ENCODE measurements at places on chromosomes 3 and 15. TPM values are rescaled to one million over a fixed set of nuclear protein-coding genes. Genes with fewer than 3 reads are reported as not detected.

The ANKUB1 gene
- not detected for total RNA-seq

The TRPM1 gene
- not detected for total RNA-seq

The ZMYND10 gene
- total RNA-seq = 1.1 TPM

The DPPA2 gene
- not detected for total RNA-seq

The NEO1 gene
- total RNA-seq = 40.9 TPM

The TUBGCP5 gene
- total RNA-seq = 14.4 TPM

The LTK gene
- 1.0 TPM for total RNA-seq

The EPHB1 gene
- total RNA-seq = 1.6 TPM

DNA sequence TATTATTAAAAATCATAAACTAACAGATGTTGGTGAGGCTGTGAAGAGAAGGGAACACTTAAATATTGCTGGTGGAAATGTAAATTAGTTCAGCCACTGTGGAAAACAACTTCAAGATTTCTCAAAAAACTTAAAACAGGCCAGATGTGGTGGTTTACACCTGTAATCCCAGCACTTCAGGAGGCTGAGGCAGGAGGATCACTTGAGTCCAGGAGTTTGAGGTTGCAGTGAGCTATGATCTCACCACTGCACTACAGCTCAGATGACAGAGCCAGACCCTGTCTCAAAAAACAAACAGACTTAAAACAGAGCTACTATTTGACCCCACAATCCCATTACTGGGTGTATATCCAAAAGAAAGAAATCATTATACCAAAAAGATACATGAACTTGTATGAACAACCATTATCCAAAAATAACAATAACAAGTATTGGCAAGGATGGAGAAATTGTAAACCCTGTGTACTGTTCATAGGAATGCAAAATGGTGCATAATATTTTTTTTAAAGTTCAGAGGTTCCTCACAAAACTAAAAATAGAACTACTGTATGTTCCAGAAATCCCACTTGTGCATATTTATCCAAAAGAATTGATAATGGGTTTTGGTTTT is 25.5 kb downstream of the ZNF148 start:
- H3K27me3 ChIP-seq = no peaks in the 10 kb centered on the region
- H3K4me3 ChIP-seq = no peak overlapping the region
- peak overlapping the region; percentile 79 for H3K27ac ChIP-seq
- peaks cover 50% of the 10 kb centered on the region for H3K4me1 ChIP-seq
- DNase-seq = no peak

- no peak overlapping the region for H3K4me3 ChIP-seq
- no peaks in the 10 kb centered on the region for H3K36me3 ChIP-seq
- H3K27me3 ChIP-seq = peaks cover 8% of the 10 kb centered on the region
Observed at GRCh38 chr3:72659596-72659995, 188.6 kb downstream of the SHQ1 start.

DNA sequence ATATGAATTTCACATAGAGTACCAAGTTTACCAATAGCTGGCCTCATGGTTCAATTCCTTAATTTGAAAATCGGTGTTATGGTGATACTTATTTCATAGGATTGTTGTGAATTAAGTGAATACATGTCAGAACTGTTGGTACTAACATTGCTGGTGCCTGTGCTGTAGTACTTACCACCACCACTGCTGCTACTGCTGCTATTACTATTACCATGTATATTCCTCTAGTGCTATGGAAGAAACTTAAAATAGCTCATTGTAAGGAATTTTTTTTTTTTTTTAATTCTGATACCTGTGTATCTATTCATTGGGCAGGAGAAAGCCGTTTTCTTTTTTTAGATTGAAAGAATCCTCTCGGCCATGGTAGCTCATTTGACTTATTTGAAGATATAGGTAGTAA is 3.6 kb downstream of the FYTTD1 start:
- peaks cover 38% of the 10 kb centered on the region for H3K4me1 ChIP-seq
- no peak overlapping the region for H3K4me3 ChIP-seq
- no peaks in the 10 kb centered on the region for H3K27me3 ChIP-seq
- H3K27ac ChIP-seq = peak overlapping the region; percentile 54
- H3K36me3 ChIP-seq = no peaks in the 10 kb centered on the region

DNA sequence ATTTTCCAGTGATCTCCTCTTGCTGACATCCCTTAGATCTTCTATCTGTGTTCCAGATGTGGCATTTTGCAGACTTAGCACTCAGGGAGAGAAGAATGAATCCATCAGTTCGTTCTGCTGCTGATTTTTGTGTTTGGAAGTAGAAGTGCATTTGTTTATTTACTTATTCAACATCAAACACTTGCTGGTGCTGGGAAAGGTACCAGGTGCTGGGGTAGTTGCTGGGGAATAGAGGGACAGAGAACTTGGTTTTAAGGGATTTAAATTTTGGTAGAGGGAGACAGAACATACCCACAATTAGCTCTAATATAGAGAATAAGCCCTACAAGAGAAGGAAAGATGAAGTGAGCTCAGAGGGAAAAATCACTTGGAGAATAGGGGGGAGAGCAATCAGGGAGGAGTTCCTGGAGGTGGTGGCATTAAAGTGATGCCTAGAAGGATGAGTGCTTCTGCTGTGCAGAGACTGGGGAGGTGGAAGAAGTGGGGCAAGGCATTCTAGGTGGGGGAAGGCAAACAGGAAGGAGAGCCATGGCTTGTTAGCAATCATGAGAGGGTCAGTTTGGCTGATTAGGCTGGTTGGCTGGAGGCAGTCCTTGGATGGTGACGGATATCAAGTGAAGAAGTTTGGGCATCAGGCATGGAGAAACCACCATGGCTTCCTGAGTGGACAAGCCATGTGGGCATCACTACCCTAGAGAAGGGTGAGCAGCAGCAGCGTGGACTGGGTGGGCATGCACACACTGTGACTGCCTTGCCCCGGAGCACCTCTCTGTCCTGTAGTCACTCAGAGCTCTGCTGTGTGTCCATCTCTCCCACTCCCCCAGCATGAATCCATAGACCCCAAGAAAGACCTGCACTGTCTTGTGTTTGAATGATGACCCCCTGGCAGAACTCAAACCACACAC is 197.3 kb downstream of the OPA1 start:
- no peak overlapping the region for H3K4me3 ChIP-seq
- H3K4me1 ChIP-seq = peaks cover 18% of the 10 kb centered on the region
- no peak overlapping the region for H3K27ac ChIP-seq
- H3K27me3 ChIP-seq = peaks cover 70% of the 10 kb centered on the region

- H3K4me1 ChIP-seq = peaks cover 35% of the 10 kb centered on the region
- H3K4me3 ChIP-seq = no peak overlapping the region
- DNase-seq = no peak
Observed at GRCh38 chr3:29454161-29454611, 173.3 kb downstream of the RBMS3 start.

DNA sequence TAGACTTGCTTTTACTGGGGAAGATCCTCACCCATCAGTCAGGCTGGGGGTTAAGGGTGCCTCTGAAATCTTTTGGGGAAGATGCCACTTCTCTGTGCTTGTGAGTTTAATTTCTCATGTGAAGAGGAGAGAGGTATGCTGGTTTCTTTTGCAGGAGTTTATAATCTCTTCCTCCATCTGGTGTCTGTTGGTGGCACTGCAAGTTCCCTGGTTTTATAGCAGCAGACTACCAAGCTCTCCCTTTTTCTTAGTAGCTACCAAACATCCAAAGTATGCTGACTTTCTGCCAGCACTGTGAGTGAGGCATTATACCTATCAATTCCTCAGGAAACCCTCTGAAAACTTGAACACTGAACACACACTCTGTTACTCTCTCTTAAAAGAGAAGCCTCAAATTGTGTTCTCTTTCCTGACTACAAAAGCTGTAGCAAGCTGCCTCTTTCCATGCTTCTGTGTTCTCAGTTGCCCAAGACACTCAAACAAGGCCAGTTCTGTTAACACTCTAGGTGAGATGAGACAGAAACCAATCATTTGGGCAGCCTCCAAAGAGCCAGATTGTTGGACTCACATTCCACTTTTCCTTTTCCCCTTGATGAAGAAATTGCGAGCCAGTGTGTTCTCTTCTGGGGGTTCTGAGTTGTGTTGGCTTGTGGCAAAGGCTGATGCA is 299.5 kb downstream of the GAP43 start:
- H3K4me3 ChIP-seq = no peak overlapping the region
- no peaks in the 10 kb centered on the region for H3K27me3 ChIP-seq
- no peaks in the 10 kb centered on the region for H3K4me1 ChIP-seq
- peaks cover 3% of the 10 kb centered on the region for H3K36me3 ChIP-seq

GRCh38 chr3:11287404-11287803 is 15.2 kb downstream of the ATG7 start:
- H3K27me3 ChIP-seq = no peaks in the 10 kb centered on the region
- DNase-seq = no peak
- peaks cover 64% of the 10 kb centered on the region for H3K4me1 ChIP-seq
- no peak overlapping the region for H3K4me3 ChIP-seq
- no peaks in the 10 kb centered on the region for H3K36me3 ChIP-seq

GRCh38 chr3:143653493-143653892 is 194.8 kb downstream of the SLC9A9 start:
- peaks cover 3% of the 10 kb centered on the region for H3K36me3 ChIP-seq
- no peak for DNase-seq
- H3K4me3 ChIP-seq = no peak overlapping the region
- H3K27ac ChIP-seq = no peak overlapping the region

DNA sequence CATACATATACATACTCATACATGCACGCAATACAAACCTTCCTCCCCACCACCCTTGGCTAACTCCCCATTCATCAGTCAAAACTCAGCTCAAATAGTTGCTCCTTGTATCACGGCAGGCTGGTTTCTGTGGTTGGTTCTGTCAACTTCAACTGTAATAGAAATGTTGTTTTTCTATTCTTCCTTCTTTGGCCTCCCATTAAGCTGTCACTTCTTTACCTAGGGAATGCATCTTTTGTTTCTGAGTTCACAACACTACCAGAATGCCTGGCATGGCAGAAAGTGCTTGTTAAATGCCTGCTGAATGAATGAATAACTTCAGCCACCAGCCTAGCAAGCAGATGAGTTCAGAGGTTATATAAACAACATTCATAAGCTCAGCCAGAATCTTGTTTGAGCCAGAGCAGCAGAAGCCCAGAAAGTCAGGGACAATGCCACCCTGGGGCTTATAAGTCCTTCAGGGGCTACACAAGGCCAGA is 63.1 kb downstream of the B3GALNT1 start:
- no peak for DNase-seq
- no peak overlapping the region for H3K4me3 ChIP-seq
- no peaks in the 10 kb centered on the region for H3K27me3 ChIP-seq
- peaks cover 20% of the 10 kb centered on the region for H3K4me1 ChIP-seq
- peaks cover 2% of the 10 kb centered on the region for H3K36me3 ChIP-seq

- no peaks in the 10 kb centered on the region for H3K36me3 ChIP-seq
- no peak overlapping the region for H3K4me3 ChIP-seq
- peaks cover 4% of the 10 kb centered on the region for H3K27me3 ChIP-seq
- no peak overlapping the region for H3K27ac ChIP-seq
- no peak for DNase-seq
Observed at GRCh38 chr3:159378396-159379194, 576.7 kb downstream of the MFSD1 start.

Data from chondrocyte (in vitro differentiated cells).